ENCODE measurements at places on chromosomes 6 and 20.
A peak's percentile ranks its signal among the peaks of the same experiment; 100 is the strongest.

GRCh38 chr6:94511502-94512088 is 1065.7 kb upstream of the MANEA start:
- no peak for DNase-seq

- no peak for DNase-seq
These were observed 106.0 kb upstream of the CST7 start for GRCh38 chr20:24842918-24843715.

DNA sequence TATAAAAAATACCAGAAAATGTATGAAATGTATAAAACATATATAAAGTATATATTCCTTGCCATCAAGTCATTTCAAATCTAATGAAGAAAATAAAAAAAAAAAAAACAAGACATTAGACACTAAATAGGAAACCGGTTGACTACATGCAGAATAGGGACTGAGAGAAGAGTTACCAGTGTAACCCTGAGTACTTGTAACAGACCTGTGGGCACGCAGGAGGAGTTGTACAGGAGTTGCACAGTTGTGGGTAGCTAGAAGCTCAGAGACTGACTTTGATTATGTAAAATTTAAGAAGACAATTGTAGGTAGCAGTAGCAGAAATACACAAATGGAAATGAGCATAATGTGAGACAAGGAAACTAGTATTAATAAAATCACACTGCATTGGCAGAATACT is 112.4 kb upstream of the DST start:
- DNase-seq, result no peak

DNA sequence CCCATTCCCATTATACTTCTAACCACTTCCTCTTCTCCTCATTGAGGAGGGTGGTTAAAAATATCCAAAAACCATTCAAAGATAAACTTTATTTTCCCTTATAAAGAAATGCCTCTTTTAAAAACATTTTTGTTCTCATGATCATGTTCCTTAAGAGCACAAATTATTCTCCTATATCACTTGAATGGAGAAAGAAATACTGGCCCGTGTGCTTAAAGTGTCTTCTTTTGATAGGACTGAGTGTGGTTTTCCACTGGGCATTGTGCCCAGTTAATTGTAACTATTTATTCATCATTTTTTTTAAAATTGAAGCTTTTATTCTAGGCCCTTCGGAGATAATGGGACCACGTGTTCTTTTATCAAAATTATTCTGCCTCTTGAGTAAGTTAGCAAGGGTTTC is 871.5 kb downstream of the QKI start:
- DNase-seq, result no peak

DNA sequence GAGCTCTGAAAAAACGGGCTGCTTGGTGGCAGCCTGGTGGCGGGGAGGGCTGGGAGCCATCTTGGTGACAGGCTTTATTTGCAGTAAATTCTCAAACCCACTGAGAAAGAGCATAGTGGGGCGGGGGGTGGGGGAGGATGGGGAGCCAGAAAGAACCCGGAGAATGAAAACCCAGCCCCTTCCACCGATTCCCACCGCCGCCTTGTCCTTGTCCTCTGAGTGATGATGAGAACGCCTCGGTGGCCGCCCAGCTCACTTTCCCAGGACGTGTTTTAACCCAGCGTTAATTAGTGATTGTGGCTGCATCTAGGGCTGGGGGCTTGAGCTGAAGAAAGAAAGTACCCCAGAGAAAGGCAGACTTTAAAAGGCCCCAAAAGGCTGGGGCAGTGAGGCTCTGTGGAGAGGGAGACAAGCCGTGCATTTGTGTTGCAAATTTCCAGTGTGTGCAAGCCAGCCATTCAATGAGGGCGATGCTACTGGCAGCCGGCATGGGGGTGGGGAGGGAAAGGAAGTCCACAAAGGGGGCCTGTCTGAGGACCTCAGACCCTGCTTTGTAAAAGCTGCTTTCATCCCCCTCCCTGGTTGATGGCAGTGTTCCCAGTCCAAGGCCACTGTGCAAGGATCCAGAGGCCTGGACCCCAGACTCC is 6.2 kb upstream of the GHRH start:
- DNase-seq, result no peak

- no peak for DNase-seq
These were observed 113.6 kb upstream of the CCDC28A start for GRCh38 chr6:138659998-138660397.

DNA sequence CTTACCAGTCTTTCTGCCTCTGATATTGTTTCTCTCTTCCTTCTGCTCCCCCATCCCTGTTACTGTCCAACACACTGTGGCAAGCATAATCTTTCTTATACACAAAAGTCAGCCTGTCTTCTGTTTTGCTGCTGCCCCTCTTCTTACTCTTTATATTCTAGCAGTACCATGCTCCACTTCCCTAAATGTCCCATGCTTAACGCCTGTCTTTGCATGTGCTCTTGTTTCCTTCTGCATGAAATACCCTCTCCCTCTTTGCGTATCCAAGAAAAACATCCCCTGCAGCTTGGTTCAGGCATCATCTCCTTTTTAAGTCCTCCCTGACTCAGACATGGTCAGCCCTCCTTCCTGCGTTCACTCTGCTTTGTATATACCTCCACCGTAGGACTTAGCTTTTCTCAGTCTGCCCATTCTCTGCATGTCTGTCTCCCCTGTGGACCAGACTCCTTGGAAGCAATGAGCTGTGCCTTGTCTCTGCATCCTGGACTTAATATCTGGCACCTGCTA is 103.9 kb downstream of the CTNNBL1 start:
- DNase-seq, result no peak

DNA sequence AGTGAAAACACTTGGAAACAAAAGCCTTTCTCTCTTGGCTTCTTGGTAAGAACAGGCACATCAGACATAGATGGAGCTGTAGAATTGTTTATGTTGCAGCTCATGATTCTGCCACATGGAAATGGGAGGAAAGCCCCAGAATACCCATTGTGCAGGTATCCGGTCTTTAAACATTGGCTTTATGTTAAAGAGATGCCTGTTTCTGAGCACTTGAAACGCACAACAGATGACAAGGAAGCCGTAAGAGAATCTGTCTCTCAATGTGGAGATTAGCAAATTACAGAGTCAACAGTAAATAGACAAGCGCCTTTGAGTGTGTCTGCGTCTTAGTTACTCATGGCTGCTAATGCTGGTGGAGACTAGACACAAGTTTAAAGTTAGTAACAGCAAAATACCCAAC is 10.5 kb downstream of the TNFAIP3 start:
- DNase-seq, result no peak

DNA sequence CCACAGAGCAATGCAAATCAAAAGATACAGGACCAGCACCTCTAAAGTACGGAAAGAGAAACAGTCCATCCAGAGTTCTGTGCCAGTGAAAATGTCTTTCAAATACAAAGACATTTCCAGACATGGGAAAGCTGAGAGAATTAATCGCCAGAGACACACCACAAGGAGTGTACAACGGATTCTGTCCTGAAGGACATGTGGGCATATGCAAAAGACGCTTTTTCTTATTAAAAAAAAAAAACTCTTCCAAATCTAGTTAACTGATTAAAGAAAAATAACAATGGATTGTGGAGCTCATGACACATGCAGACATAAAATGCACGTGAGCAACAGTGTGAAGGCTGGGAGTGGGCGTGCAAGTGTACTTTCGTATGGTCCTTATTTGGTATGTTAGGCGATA is 22.8 kb downstream of the KIF25 start:
- no peak for DNase-seq

DNA sequence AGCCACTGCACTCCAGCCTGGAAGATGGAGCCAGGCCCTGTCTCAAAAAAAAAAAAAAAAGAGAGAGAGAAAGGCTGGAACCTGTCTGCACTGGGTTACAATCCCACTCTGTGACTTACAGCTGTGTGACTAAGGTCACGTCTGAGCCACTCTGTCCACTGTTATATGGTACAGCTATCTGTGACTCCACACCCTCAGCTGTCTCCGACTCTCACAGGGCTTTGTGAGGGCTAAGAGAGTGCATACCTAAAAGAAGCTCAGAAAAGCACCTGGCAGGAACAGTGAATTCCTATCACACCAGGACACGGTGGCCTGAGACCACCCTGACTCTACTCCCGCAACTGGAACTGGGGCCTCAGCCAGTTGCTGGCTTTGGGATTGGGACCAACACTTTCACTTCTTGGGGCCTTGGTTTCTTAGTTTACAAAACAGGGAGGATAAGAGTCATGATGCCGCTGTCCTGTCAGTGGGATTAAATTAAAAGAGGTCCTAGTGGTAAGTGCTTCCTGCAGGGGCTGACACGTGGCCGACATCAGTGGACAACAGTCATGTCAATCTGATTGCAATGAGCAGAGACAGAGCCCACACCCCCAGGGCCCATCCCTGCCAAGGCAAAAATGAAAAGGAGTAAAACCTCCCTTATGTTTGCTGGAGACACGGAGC is 5.7 kb upstream of the CD93 start:
- DNase-seq, result no peak

DNA sequence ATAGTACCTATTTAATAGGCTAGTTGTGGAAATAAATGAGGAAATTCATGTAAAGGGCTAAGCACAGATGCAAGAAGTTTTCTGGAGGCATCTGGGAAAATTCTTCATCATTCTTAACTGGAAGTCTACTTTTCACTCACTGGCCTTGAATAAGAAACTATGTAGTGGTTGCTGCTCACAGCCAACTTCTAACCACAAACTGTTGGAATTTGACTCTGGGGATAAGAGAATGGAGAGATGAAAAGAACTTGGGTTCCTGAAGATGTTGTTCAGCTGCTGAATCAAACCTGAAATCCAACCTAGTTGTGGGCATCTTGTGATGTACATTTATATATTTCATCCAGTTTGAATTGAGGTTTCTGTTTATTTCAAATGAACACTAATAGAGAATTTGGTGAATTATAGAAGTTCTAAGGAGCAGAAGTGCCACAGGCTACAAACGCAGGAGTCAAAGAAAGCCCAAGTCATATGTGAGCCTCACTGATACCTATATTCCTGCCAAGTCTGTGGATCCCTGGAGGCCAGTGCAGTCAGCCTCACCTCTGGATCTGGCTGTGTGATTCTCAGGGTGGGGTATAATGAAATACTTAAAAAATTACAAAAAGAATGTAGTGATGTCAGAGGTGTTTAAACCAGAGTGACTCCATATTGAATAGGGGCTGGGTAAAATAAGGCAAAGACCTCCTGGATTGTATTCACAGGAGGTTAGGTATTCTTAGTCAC is 18.7 kb upstream of the MEI4 start:
- DNase-seq, result no peak

DNA sequence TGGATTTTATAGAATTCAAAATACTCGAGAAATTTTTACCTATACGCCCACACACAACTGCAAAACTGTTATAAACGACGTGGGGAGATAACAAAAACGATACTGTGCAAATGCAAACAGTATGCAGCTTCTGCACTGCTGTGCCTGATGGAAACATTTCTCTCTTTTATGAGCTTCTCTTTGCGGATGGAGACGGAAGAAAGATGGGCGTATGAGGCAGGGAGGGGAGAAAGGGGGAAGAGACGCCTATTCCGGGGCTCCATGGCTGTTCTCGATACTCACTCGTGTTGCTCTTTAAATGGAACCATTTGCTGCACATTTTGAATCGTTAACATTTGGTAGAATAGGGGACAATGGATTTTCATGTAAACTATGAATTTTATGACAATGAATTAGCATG is 69.1 kb upstream of the EXOC2 start:
- no peak for DNase-seq

- DNase-seq, result no peak
These were observed 365.7 kb downstream of the MAFB start for GRCh38 chr20:40323361-40323794.

- no peak for DNase-seq
These were observed 14.2 kb upstream of the SLPI start for GRCh38 chr20:45268531-45268930.

DNA sequence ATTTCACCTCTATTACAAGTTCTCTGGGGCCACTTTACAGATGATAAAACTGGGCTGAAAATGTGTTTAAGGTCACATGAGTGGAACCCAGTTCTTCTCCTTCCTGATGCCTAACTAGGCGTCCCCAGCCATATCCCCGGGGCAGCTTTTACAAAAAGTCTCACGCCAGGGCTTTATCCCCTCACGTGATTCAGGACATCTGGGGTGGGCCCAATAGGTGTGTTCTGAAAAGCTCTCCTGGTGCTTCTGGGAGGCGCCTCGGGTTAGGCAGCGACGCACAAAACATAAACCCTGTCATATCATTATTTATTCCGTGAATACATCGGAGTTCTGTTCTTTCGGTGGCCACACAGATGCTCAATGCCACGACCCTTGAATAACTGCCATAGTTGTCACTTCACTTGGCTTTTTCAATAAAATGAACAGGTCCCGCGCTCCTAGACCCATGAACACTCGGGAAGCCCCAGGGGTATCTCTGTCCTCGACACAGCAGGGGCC is 32.1 kb downstream of the SF3B5 start:
- peak; percentile 4 for DNase-seq

Data from stimulated activated CD4-positive, alpha-beta T cell treated with anti-CD3 and anti-CD28 coated beads, Interleukin-4, amount 100 ng/mL, for 1 hour (primary cell).